ENCODE measurements at places on chromosomes 16 and 17. TPM values are rescaled to one million over a fixed set of nuclear protein-coding genes. Genes with fewer than 3 reads are reported as not detected.

The PROCA1 gene
- 6.1 TPM for total RNA-seq

The DVL2 gene
- total RNA-seq: 52.4 TPM

The ITGAX gene
- 22.7 TPM for total RNA-seq

GRCh38 chr17:50904518-50905459 lies 38.6 kb upstream of the TOB1 start:
- no peak for DNase-seq
- no peaks in the 10 kb centered on the region for H3K36me3 ChIP-seq
- H3K4me3 ChIP-seq: no peak overlapping the region
- H3K27ac ChIP-seq: peak overlapping the region; percentile 79
- peaks cover 3% of the 10 kb centered on the region for H3K27me3 ChIP-seq

DNA sequence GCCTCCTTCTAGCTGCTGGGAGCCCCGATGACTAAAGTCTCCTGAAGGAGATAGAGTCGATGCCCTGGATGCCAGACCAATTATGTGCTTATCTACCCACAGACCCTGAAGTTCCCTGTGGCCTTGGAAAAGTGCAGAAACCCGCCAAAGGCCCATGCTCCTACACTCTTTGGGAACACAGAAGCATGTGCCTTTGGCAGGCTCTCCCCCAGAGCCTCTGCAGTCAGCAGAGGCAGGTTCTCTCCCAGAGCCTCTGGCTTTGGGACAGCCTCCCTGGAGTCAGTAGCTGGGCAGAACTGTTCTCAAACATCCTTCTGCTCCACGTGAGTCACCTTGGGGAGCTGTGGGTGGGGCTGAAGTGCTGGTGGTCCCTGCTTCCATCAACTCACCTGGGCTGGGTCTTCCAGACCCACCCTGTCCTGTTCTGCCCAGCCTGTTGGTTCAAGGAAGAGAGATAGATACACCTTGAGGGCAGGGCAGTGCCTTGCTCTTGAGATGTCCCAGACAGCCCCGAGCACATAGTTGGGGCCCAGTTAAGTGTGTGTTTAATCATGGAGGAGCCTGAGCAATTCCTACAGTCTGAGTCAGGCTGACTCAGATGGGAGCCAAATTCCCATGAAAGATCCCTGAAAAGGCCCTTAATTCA lies 3.2 kb upstream of the CDK5RAP3 start:
- H3K27ac ChIP-seq: no peak overlapping the region
- no peak overlapping the region for H3K4me3 ChIP-seq

GRCh38 chr16:22353191-22353919 lies 21.1 kb downstream of the CDR2 start:
- H3K27me3 ChIP-seq: no peaks in the 10 kb centered on the region
- peaks cover 49% of the 10 kb centered on the region for H3K4me1 ChIP-seq
- peak overlapping the region; percentile 75 for H3K27ac ChIP-seq

GRCh38 chr17:43636426-43636825 lies 25.3 kb downstream of the MEOX1 start:
- H3K27ac ChIP-seq: no peak overlapping the region
- no peak overlapping the region for H3K4me3 ChIP-seq
- no peak for DNase-seq
- peaks cover 9% of the 10 kb centered on the region for H3K4me1 ChIP-seq
- H3K36me3 ChIP-seq: no peaks in the 10 kb centered on the region

DNA sequence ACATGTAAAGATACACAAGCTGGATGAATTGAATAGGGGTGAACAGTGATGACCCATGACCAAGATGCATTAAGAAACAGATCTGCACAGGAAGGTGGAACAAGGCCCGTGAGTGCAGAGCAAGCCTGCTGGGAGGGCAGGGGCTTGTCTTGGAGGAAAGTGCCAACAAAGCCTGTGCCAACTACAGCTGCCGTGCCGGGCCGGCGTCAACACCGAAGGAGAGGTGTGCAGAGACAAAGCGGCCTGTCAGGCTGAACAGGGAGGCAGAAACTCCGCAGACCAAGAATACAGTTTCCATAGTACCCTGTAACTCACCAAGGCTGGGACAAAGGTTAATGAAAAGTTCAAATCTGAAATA lies 46.7 kb downstream of the ANKRD11 start:
- peak overlapping the region; percentile 67 for H3K27ac ChIP-seq
- DNase-seq: no peak
- H3K4me1 ChIP-seq: peaks cover 95% of the 10 kb centered on the region
- H3K4me3 ChIP-seq: no peak overlapping the region
- H3K36me3 ChIP-seq: peaks cover 21% of the 10 kb centered on the region

- no peaks in the 10 kb centered on the region for H3K27me3 ChIP-seq
- DNase-seq: peak; percentile 55
- H3K4me3 ChIP-seq: peak within 1 kb of the TSS; percentile 96
- H3K4me1 ChIP-seq: peaks cover 40% of the 10 kb centered on the region
- peak within 1 kb of the TSS; percentile 95 for H3K27ac ChIP-seq
- peaks cover 20% of the 10 kb centered on the region for H3K36me3 ChIP-seq
Measured at GRCh38 chr17:42979511-42980273, at the start of gene PTGES3L. PTGES3L (minus strand) TSS chr17:42980080; CDS start chr17:42980053, 27 bp downstream.

DNA sequence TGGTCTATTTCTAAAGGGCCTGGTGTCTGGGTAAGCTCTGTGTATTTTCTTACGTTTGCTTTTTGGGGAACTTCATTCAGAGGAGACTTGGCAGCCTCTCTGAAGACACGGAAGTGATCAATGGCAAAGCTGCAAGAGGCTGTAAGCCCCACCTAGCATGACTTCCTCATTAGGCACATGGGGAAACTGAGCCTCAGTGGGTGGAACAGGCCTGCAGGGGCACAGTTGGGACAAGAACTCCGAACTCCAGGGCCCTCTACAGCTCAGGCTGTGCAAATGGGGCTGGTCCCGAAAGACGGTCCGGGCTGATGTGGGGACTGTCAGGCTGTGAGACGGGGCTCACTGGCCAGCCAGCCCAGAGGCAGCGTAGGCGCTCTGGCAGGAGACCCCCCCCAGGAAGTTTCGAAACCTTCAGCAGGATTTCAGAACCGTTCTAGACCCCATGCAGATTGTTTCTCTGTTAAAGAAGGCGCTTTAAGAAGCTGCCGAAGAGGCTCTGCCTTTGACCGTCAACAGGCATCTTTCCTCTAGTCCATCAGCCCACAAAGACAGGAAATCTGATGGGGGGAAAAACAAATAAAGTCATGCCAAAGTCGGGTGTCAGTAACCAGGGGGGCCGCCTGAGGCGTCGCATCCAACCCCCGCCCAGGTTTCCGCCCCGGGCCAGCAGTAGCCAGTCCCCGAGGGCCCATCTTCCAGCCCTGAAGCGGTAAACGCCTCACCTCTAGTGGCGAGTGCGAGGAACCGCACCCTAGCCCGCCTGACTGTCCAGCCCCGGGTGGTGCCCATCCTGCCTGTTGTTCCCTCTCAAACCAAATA lies 79.8 kb upstream of the TBC1D3K start:
- H3K4me3 ChIP-seq: no peak overlapping the region
- H3K27ac ChIP-seq: no peak overlapping the region
- no peaks in the 10 kb centered on the region for H3K36me3 ChIP-seq
- peaks cover 32% of the 10 kb centered on the region for H3K4me1 ChIP-seq

DNA sequence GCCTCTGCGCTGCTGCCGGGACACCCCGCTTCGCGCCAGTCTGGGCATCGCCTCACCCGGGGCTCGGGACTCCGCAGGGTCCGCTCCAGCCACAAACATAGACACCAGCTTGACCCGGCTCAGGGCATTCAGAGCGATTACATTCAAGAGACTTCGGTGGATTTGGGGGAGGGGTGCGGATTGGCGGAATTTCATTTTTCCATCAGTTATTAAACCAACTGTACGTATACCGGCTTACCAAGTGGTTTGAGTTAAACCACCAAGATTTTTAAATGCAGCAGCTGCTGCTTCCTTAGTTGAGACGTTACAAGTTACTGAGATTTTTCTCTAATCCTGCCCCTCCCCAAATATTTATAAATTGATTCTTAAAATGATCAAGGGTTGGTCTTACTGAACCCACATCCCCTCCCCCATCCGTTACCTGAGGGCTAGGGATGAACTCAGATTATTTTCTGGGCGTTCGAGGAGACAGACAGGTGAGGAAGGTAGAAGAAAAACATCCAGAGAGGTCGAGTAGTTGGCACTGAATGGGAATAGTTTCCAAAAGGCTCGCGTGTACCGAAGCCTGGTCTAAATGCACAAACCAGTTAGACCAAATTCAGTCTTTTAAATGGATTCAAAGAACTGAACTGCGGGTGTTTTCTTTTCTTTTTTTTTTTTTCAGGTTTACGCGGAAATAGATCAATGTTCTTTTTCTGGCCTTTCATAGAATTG lies 1.5 kb downstream of the CRHR1 start:
- no peak for DNase-seq
- peaks cover 4% of the 10 kb centered on the region for H3K4me1 ChIP-seq
- no peak overlapping the region for H3K27ac ChIP-seq
- H3K4me3 ChIP-seq: no peak overlapping the region

The C17orf107 gene
- 1.1 TPM for total RNA-seq

DNA sequence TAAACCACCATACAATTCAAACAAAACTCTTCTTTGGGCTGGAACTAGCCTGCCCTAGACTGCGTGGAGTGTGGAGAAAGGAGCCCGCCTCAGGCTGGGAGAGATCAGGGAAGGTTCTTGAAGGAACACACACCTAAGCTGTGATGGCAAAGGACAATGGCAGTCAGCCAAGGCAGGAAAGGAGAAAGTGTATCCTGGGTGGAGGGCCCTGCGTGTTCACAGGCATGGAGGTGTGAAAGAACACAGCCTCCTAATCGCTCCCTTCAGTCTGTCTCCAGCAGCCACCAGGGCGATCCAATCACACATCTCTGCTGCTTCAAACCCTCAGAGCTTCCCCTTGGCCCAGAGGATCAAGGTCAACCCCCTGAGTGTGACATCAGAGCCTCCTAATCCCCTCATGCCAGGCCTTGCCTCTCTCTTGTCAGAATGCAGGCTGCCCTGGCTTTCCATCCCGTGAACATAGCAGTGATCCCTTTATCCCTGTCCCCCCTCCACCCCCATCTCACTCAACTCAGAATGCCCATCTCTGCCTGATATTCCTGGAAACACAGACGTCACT lies 173.0 kb downstream of the KATNIP start:
- no peak for DNase-seq
- no peaks in the 10 kb centered on the region for H3K27me3 ChIP-seq
- no peak overlapping the region for H3K27ac ChIP-seq
- peaks cover 2% of the 10 kb centered on the region for H3K36me3 ChIP-seq
- no peak overlapping the region for H3K4me3 ChIP-seq

- no peak for DNase-seq
- peaks cover 3% of the 10 kb centered on the region for H3K4me1 ChIP-seq
- no peak overlapping the region for H3K27ac ChIP-seq
- no peaks in the 10 kb centered on the region for H3K36me3 ChIP-seq
- H3K4me3 ChIP-seq: no peak overlapping the region
- H3K27me3 ChIP-seq: peaks cover 10% of the 10 kb centered on the region
Measured at GRCh38 chr17:19750020-19750572, 2.0 kb upstream of the ALDH3A1 start.

DNA sequence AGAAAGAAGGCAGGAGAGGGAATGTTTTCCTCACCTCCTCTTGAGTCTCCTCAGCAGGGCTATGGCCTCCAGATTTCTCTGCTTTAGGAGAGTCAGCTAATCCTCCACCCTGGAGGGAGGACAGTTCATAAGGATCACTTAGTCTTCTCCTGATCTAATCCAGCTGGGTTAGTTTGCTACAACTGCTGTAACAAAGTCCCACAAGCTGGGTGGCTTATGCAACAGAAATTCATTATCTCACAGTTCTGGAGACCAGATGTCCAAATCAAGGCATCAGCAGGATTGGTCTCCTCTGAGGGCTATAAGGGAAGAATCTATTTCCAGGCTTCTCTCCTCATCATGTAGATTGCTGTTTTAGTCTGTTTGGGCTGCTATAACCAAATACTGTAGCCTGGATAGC lies 40.6 kb upstream of the XYLT1 start:
- H3K27me3 ChIP-seq: peaks cover 25% of the 10 kb centered on the region
- no peaks in the 10 kb centered on the region for H3K36me3 ChIP-seq
- no peak overlapping the region for H3K4me3 ChIP-seq
- no peaks in the 10 kb centered on the region for H3K4me1 ChIP-seq
- DNase-seq: no peak
- H3K27ac ChIP-seq: no peak overlapping the region

GRCh38 chr17:192666-193425 lies 11.4 kb upstream of the DOC2B start:
- H3K36me3 ChIP-seq: no peaks in the 10 kb centered on the region
- no peaks in the 10 kb centered on the region for H3K27me3 ChIP-seq
- no peak overlapping the region for H3K4me3 ChIP-seq

DNA sequence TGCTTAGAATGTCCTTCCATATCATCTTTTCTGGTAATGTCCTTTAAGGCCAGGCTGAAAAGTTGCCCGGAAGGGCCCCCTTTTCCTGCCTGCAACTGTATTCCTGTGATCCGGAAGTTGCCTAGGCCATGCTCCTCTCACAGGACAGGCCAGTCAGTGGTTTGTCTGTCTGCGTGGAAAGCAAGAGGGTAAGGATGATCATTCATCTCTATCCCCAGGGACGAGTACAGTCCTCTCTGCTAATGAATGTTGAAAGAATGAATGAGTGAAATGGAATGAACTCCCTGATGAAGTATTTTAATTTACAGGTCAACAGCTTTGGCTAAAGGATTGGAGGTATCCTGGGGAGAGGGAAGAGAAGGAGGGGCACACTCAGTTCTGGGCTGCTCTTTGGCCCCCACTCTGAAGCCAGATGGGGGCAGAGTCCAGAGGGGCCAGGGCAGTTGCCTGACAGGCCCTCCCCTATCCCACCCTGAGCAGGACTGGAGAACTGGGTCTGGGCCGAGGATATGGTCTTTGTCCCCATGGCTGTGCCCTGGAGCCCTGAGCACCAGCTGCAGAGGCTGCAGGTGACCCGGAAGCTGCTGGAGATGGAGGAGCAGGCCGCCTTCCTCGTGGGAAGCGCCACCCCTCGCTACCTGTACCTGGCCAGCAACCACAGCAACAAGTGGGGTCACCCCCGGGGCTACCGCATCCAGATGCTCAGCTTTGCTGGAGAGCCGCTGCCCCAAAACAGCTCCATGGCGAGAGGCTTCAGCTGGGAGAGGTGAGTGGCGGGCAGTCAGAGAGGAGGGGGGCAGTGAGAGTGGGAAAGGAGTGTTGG lies 3.2 kb downstream of the AOC3 start:
- no peak overlapping the region for H3K4me3 ChIP-seq
- no peak overlapping the region for H3K27ac ChIP-seq
- H3K27me3 ChIP-seq: no peaks in the 10 kb centered on the region
- no peak for DNase-seq

DNA sequence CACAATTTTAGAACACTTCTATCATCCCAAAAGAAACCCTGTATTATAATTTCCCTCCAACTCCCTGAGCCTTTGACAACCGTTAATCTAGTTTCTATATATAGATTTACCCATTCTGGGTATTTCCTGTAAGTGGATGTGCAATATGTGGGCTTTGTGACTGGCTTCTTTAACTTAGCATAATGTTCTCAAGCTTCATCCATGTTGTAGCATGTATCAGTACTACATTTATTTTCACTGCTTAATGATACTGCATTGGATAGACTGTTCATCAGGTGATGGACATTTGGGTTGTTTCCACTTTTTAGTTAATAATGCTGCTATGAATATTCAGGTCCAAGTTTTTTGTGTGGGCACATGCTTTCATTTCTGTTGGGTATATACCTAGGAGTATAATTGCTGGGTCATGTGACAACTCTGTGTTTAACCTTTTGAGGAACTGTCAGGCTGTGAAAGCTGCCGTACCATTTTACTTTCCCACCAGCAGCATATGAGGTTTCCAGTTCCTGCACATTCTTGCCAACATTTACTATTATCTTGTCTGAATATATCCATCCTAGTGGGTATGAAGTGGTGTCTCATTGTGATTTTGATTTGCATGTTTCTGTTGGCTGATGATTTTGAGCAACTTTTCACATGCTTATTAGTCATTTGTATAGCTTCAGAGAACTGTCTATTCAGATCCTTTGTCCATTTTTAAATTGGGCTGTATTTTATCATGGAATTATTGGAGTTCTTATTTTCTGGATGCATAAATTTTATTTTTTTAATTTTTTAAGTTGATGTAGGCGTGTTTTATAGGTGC lies 16.4 kb downstream of the REXO5 start:
- H3K36me3 ChIP-seq: peaks cover 56% of the 10 kb centered on the region
- H3K27ac ChIP-seq: peak overlapping the region; percentile 68
- no peak for DNase-seq
- H3K4me1 ChIP-seq: peaks cover 17% of the 10 kb centered on the region
- peak overlapping the region; percentile 8 for H3K4me3 ChIP-seq

The YBX2 gene
- total RNA-seq: 0.37 TPM
